ENCODE measurements at places on chromosomes 1 and 21.

GRCh38 chr1:221310180-221310579, 430.9 kb downstream of the HLX start:
- DNase-seq = no peak

- no peak for DNase-seq
Observed at GRCh38 chr1:27257155-27257554, 22.7 kb downstream of the WDTC1 start.

GRCh38 chr1:204170494-204171155, 4.5 kb upstream of the REN start:
- no peak for DNase-seq

GRCh38 chr1:6582370-6582769, 2.6 kb downstream of the ZBTB48 start:
- no peak for DNase-seq

DNA sequence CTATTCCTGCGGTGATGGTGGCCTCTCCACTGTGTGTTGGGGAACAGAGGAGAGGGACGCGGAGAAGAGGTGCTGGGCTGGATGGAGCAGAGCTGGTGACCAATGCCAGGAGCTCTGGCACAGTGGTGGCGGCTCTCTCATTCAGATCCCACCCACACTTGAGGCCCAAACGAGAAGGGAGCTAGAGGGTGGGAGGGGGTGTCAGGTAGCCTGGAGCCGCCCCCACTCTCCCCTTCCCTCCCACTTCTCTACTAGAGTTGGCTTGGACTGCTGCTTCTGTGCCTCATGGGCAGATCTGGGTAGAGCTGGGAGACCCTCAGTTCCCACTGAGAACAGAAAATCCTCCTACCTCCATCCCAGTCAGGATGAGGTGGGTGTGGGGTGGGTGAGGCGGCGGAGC, 3.5 kb downstream of the TTC39A start:
- DNase-seq = no peak

DNA sequence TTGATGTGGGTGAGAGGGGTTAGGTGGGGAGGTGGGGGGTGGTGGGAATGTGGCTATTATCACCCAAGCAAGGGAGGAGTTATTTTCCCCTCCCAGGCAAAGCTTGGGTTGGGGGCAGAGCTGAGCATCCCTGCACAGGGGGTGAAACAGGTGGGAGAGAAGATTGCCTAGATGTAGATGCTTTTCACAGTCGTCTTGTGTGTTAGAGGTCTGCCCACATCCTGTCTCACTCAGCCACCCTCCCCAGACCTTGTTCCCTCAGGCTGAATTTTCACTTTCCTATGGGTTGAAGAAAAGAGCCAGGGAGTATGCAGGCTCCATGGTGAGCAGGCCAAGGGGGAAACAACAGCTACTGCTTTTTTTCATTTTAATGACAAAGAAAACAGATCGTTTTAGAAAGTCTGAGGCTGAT, 223.5 kb downstream of the KIF26B start:
- no peak for DNase-seq

DNA sequence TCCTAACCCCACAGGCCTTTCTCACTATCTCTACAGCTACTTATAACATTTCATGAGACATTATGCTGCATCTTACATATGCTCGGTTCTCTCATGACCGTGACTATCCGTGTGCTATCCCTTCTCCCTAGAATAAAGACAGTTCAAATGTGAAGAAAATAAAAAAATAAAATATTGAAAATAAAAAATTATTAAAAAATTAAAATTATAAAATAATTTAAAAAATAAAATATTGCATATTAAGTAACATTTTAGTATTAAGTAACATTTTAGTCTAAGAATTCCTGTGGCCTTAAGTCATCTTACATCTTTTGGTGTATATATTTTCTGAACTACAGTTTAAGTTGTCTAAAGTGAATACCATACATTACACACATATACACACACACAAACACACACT, 415.5 kb downstream of the DPYD start:
- no peak for DNase-seq

DNA sequence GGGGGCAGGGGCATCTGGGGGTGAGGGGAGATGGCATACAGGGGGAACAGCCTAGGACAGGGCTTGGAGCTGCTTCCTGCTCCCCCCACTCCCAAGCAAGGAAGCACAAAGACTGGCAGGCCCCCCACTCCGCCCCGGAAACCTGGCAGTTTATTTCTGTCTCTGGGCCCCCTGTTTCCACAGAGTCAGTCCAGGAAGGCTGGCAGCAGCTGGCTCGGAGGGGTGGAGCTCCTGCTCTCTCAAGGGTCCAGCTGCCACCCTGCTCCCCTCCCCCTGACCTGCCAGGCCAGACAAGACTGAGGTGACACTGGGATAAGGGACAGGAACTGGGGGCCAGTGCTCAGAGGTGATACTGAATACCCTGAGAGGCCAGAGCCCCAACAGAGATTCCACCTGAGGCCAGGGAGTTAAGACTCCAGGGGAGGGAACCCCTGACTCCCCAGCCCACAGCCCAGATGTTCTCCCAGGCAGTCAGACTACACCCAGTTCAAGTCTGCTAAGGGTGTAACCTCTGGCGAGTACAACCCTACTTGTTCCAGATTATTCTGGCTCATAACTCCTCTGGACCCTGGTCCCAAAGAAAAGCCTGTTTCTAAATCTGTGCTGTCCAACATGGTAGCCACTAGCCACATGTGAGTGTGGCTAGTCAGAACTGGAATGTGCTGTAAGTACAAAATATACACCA, 26.3 kb downstream of the AHDC1 start:
- DNase-seq = no peak

DNA sequence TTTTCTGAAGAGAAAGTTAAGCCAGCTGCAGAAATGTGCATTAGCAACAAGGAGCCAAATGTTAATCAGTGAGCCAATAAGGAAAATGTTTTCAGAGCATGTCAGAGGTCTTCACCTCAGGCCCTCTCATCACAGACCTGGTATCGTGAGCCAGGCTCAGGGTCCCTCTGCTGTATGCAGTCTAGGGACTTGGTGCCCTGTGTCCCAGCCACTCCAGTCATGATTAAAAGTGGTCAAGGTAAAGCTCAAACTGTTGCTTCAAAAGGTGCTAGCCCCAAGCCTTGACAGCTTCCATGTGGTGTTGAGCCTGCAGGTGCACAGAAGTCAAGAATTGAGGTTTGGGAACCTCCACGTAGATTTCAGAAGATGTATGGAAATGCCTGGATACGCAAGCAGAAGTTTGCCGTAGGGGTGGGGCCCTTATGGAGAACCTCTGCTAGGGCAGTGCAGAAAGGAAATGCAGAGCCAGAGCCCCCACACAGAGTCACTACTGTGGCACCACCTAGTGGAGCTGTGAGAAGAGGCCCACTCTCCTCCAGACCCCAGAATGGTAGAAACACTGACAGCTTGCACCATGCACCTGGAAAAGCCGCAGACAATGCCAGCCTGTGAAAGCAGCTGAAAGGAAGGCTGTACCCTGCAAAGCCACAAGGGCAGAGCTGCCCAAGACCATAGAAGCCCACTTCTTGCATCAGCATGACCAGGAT, 1128.7 kb downstream of the AMY1C start:
- no peak for DNase-seq

DNA sequence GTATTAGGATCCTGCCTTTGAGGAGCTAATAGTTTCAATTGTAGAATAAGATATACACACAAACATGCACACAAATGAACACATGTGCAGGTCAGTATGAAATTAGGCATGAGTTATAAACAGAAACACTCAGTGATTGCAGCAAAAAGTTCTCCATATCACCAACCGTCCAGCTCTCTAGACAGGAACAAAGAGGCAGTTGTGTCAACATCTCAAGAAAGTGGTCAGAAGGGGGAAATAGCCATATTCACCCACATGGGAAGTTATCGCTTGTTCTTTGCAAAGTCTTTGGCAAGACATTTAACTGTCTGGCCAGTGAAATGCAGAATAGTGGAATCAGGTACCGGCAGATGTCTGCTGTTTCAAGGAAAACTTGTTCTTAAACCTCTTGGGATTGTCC, 29.4 kb upstream of the PIGC start:
- no peak for DNase-seq

DNA sequence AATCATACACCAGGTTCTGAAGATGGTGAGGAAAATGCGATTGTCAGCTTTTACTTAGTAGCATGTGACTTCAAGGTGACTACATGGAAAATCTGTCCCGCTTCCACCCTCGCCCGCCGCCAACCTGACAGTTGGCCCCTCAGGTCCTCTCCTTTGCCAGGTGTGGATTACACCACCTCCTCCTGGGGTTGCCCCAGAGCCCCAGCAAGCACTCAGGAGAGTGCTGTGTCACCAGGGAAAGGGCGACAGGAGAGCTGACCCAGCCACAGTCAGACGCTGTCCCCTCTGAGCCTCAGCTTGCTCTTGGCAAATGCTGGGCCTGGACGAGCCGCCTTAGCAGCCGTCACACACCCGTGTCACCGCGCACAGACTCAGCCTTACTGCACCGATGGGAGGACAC, 17.9 kb downstream of the PTTG1IP start:
- no peak for DNase-seq

DNA sequence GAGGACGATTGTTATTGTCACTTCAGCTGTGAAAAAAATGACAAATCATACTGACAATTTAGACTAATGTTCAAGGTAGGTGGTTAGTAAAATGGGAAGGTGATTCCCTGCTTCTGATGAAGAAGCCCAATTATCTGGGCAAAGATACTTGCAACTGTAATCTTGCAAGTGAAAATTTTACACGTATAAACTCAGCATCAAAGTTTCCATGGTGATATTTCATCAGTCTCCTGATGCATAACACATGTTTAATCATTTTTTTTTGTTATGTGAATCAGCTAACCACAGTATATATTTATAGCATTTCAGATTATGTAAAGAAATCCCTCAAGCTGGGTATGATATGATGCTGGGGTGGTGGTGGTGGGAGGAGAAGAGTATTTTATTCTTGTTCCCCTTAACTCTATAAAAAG, 16.4 kb upstream of the KCNK1 start:
- DNase-seq = no peak

DNA sequence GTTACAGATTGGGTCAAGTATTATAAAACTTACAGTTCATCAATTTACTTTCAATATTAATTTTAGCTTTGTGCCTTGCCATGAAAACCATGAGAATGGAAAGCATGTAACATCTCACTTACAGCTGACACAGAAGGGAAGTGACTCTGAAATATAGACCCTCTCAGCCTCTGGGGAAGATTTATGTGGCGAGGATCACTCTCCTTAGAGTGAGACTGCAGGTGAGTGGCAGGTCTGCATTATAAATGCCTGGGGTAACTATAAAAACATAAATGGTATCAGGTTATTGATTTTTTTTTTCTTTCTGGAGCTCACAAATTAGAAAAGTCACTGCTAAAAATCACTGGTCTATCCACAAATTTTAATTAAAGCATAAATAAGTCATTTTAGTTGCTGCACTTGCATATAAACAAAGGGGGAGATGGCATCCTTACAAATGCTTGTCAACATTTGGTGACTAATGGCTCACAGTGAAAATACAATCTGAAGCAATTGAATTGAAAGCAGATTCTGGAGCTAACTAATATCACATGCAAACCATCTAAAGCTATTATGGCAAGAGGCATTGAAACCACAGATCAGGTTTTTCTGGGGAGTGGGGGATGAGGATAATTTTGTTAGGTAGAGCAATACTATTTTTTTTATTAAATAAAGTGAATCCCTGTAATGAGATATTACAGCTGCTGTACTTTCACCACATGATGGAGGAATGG, 200.9 kb downstream of the TM2D1 start:
- no peak for DNase-seq

- no peak for DNase-seq
Observed at GRCh38 chr1:66253330-66253921, 280.5 kb upstream of the SGIP1 start.

DNA sequence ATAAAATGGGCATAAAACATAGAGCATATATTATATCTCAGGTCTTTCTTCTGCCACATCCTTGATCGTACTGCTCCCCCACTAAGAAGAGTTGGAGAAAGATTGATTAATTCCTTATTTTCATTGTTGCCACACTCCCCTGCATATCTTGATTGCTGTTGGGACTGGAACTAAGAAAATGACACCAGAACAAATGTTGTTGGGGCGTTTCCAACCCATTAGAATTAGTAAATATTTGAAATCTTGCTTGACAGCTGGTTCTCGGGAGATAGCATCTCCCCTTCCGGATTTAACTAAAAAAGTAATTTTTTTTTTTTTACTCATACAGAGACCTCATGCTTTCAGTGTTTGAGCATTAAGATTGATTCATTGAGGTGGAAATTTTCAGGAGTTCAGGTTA, 493.0 kb upstream of the PLXNA2 start:
- DNase-seq = no peak

DNA sequence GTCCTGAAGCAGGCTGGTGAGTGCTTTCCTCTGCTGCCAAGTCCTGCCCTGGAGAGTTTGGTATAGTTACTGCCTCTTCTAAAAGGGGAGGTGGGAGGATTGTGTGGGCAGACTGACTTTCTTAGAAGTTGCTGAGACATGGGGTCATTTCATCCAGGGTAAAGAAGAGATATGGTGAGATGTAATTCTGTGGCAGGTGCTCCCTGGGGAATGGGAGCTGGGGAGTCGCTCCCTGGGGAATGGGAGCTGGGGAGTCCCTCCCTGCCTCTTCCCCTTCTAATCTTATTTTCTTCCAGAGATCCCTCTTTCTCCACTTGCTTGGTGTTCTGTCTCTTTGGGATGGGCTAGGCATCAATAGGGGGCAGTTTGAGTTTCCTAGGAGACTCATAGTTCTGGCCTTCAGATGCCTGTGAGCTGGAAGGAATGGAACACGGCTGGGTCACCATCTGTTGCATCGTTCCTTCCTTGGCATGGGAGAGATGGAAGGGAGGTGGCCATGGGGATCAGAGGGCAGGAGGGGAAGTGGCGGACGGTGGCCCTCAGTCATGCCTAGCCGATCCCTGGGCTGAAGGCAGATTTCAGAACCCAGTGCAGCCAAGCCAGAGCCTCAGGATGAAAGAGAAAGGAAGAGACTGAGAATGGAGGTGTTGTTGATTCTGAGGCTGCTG, 59.0 kb downstream of the NFASC start:
- DNase-seq = no peak

DNA sequence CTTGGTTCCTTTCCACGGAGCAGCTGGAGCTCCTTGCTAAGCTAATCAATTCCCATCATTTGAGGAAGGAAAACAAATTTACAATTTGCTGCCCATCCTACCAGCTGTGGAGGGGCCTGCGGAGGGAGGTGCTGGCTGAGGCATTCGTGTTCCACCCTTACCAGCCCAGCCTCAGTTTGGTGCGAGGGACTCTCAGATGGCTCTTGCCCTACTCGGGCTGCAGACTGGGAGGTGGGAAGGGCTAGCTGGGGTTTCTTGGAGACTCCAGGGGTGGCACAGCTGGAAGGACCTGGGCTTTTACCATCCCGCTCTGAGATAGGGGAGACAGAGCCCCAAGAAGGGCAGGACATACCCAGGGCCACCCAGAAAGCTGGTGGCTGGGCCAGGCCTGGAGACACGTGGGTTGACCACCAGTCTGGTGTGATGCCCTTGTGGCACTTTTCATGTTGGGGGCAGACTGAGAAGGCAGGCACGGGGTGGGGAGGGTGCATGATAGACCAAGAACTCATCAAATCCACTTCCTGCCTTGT, 17.7 kb downstream of the DISP3 start:
- no peak for DNase-seq

GRCh38 chr1:92992054-92992453, 30.8 kb upstream of the DIPK1A start:
- DNase-seq = no peak

- no peak for DNase-seq
Observed at GRCh38 chr1:112445596-112445995, 49.6 kb downstream of the CTTNBP2NL start.

GRCh38 chr1:2596530-2597333, 10.2 kb downstream of the PRXL2B start:
- no peak for DNase-seq

- DNase-seq = no peak
Observed at GRCh38 chr1:83511146-83511726, 487.7 kb downstream of the TTLL7 start.

GRCh38 chr1:28668956-28669723, 556 bp downstream of the GMEB1 start:
- peak; percentile 21 for DNase-seq
